ENCODE measurements at places on chromosomes 1 and 21.

DNA sequence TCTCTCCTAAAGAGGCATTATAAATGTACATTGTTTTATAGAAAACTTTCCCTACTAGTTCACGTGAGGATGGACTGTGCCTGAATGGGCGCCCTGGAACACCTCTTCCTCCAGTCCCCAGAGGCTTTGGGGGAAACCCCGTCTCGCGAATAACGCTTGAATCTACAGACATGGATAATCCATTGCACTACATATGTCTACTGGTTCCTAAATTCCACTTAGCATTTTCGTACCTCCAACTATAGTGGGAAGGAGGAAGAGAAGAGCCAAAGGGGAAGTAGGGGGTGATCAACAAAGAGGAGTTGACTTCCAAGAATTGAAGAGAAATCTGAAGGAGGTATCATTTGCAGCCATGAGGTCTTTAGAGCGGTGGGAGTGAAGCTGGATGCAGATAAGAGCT is 11.1 kb downstream of the BARHL2 start:
- DNase-seq, result no peak

GRCh38 chr1:18895317-18895716 is 7.0 kb downstream of the ALDH4A1 start:
- DNase-seq, result no peak

- DNase-seq, result no peak
These were observed 40.9 kb downstream of the ACTL8 start for GRCh38 chr1:17795836-17796645.

DNA sequence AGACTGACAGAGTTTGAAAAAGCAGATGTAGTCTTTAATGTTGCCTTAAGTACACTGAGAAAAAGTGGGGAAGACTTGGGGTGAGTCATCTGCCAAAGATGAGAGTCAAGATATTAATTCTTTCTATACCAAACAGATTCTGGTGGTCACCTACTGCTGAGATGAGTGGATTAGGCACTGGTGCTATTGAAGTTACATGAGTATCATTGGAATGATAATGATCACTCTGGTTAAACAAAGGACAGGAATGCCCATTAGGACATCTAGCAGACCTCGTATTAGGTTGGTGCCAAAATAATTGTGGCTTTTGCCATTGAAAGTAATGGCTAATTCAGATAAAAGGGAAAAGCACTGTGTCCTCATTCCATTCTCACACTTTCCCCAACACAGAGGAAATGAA is 1588.9 kb downstream of the KCNT2 start:
- DNase-seq, result no peak

GRCh38 chr1:66140072-66140471 is 347.4 kb downstream of the PDE4B start:
- no peak for DNase-seq

DNA sequence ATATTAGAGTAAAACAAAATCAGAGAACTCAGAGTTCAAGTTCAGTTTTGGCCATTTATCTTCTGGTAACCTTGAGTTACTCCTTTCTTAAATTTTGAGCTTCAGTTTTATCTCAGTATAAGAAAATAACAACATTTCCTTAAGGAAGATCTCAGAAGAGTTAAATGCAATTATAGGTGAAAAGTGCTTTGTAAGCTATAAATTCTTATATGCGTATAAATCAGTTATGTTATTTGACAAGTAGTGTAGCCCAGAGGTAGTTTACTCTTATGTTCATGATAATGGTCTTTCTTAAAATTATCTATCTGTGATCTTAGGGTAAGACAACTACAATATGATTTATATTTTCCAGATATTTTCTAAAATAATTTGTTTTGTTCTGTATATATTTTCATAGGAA is 89.8 kb downstream of the LHX9 start:
- DNase-seq, result no peak

DNA sequence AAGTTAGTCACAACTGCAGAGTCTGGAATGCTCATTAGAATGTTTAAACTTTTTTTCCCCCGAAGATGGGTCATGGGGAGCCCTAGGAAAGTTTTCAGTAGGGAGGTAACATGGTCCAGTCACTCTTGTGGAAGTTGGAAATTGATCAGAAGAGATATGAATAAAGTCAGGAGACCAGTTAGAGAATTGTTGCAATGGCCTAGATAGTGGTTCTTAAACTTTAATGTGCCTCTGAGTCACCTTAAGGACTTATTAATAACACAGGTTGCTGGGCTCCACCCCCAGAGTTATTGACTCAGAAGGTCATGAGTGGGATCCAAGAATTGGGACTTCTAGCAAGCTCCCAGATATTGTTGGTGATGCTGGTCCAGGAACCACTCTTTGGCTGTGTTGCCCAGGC is 3.2 kb upstream of the TFAP2E start:
- DNase-seq, result no peak

GRCh38 chr1:69070660-69071373 is 496.9 kb upstream of the LRRC7 start:
- no peak for DNase-seq
